ENCODE measurements at places on chromosomes 11 and 22. TPM values are rescaled to one million over a fixed set of nuclear protein-coding genes. Genes with fewer than 3 reads are reported as not detected.

UPB1 gene
- total RNA-seq: 4.0 TPM

IL17RA gene
- total RNA-seq: 24.6 TPM

SLC7A4 gene
- not detected for total RNA-seq

TIMP3 gene
- not detected for total RNA-seq

Data from B cell (primary cell).